ENCODE measurements at places on chromosomes 1 and 21.

- DNase-seq: peak; percentile 17
Measured at GRCh38 chr1:181398544-181398943, 84.8 kb upstream of the CACNA1E start.

DNA sequence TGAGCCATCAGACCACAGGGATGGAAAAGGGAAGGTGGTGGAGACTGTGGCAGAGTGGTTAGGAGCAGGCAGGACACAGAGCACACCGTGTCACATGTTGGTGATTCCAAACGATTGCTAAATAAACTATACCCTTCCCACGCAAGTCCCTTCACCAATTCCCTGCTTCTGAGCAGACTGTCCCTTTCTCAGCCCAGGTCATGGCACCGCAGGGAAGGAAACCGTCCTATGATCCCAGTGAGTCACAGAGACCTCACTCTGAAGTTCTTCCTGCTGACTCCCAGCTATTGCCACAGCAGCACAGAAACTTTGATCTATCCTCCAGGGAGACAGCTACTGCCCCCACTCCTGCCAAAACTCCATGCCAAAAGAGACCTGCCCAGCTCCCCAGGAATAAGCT lies 19.2 kb downstream of the RIMS3 start:
- DNase-seq: no peak

GRCh38 chr1:92877792-92878191 lies 46.0 kb downstream of the RPL5 start:
- DNase-seq: no peak

DNA sequence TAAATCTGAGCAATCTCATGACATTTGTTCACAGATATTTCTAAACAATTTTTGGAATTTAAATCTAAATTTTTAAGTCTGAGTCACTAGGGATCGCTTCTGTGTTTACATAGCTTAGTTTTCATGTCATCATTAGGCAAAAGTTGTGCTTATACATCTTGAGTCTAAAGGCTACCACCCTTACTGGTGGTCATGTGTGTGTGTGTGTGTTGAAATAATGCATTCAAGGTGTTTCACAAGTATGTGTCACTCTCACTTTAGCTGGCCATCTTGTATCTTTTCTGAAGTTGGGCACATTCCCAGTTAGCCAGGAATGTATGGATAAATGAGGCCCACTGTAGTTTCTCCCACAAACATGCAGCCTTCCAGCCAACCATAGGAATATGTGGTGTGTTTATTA lies 1162.5 kb upstream of the PRMT6 start:
- no peak for DNase-seq

DNA sequence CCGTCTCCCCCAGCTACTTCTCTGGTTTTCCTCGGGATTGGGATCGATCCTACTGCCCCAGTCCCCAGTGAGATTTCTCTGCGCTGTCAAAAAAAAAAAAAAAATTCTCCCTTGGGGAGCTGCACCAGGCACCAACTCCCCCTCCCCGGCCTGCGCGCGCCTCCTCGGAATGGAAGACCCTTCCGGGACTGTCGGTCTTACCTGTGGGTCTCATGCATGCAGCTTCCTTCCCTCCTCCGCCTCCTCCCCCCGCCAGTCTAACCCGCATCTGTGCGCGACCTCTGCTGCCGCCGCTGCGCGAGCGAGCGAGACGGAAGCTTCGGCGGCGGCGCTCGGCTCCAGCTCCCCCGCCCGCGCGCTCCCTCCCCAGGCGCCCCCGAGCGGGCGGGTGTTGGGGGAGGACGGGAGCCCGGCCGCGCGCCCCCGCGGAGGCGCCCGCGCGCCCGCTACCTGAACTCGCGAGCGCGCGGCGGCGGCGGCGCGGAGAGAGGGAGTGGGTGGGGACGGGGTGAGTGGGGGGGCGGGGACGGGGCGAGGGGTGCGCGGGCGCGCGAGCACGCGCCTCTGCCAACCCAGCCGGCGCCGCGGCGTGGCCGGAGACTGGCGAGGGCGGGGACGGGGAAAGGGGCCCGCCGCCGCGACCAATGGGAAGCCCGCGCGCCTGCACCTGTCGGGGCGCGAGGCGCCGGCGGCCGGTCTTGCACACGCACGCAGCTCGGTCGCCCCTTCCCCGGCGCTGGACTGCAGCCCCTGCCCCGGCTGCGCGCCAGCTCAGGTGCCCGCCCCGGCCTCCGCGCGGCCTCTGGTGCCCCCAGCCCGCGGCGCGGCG lies at the start of gene SUSD4:
TSS of gene SUSD4 (minus strand) at position 321 of the 829 bp plus-strand sequence. CDS start 751 bp downstream, outside the sequence.
- DNase-seq: peak; percentile 40

DNA sequence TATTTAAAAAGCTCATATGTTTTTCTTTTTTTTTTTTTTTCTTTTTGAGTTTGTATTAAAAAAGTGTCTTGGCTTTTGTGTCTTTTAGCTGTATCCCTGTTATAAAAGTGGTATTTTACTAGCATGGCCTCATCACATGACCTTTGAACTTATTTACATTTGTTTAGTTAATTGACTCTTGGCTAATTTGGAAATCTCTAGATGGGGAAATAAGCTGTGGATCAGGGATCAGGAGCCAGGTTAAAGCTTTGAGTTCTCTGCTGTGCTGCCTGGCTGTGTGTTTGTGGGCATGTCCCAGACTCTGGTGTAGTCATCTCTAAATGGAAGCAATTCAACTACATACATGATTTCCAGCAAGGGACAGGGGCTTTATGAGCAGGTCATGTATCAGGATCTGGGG lies 56.5 kb downstream of the HHAT start:
- no peak for DNase-seq

DNA sequence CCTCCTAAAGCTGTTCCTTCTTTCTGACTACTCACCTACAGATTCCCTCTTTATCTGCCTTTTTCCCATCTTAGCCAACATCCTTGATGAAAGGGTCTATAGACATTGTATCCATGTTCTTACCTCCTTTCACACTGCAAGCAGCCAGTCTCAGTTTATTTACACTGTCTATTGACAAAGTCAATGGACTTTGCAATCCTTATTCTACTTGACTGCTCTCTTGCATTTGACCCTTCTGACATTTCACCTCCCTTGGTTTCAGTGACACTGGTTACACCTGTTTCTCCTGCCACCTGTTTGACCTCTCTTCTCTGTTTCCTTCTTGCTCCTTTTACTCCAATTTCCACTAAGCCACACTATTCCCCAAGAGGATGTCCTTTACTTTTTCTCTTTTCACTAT lies 224.0 kb upstream of the SNX7 start:
- DNase-seq: no peak

- DNase-seq: no peak
Measured at GRCh38 chr1:19333587-19334354, 21.6 kb downstream of the SLC66A1 start.
